Forelimb muscle (tissue), 1 donor: ENCODE measurements at places on chromosomes 5 and 9. TPM values are rescaled to one million over a fixed set of nuclear protein-coding genes. Genes with fewer than 3 reads are reported as not detected.

GRCh38 chr5:65834306-65834705 lies 92.1 kb upstream of the ERBIN start:
- DNase-seq: no peak

GRCh38 chr9:136721339-136722092 lies 9.1 kb downstream of the DIPK1B start:
- DNase-seq: no peak

Gene C9orf152
- polyA plus RNA-seq: 0.06 TPM

GRCh38 chr9:3331801-3332200 lies 194.0 kb downstream of the RFX3 start:
- no peak for DNase-seq

Gene ITK
- polyA plus RNA-seq: 0.10 TPM

DNA sequence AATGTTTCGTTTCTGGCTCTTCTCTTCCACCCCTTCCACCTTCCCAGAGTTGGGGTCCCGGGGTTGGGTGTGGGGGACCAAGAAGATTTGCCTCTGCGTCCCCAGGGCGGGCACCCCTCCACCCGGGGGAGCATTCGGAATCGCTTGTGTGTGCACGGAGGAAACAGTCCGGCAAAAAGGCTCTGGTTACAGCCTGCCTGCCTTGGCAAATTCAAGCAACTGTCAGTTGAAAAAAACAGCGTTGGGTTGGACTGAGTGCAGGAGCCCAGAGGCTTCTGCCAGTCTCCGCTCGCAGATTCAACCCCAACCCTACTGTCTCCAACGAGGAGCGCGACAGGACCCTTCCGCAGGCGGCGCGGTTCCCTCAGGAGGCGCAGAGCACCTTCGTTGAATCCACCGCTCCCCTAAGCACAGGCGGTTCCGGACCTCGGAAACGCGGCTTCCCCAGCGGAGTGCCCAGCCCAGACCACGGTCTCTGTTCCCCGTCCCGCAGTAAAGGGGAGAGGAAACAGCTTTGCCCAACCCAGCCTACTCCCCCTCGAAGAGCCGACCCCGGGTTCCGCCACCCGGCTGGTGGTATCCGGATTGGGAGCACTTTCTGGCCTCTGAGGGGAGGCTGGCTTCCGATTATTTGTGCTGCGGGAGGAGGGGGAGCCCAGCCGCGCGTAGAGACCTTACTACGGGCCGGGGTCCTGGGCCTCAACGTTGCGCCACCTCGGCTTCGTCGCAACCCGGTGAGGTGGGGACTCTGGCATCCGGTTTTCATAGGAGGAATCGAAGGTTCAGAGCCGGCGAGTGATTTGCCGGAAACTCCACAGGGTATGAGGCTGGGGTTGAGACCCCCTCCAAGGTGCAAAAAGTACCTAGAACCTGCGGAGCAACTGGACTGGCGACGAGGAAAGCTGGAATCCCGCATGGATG lies 9.6 kb downstream of the LHX6 start:
- DNase-seq: no peak

DNA sequence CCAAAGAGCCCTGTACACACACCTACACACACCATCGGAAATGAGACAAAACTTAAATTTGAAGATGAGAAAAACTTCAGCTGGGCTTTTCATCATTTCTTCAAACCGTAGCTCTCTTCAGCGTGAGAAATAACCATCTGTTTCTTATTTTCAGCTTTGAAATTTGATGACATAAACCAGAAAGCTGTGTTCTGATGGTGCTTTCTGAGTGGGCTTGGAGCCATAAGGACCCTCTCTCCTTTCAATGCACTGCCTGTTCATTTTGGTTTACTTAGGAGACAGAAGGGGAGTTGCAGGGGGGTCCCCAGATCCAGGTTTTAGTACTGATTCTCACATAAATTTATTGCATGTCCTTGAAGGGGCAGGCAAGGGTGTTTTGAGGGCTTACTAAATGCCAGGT lies 9.5 kb downstream of the FBXO10 start:
- no peak for DNase-seq

- no peak for DNase-seq
These were observed 1.2 kb upstream of the GCNT4 start for GRCh38 chr5:75053304-75054133.

GRCh38 chr9:108956022-108956630 lies 21.9 kb downstream of the ABITRAM start:
- DNase-seq: no peak

DNA sequence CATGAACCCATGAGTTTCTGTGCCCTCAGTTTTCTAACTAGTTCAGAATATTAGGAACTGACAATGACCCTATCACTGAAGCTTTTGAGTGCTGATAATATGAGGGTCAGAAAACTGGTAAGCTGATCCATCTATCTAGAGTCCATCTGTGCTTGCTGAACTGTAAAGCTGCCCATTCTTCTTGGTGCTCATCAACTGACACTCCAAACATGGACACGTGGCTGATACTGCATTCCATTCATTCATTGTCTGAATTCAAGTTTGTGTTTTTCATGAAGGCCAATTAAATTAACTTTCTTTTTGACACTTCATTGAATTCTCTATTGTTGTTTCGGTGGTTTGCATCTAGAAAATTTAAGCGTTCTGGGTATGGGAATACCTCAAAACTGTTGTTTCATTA lies 17.6 kb downstream of the NREP start:
- no peak for DNase-seq

- no peak for DNase-seq
These were observed 11.5 kb upstream of the CLIC3 start for GRCh38 chr9:137007816-137008270.

Gene CDH18
- polyA plus RNA-seq: 6.6 TPM

Gene SOHLH1
- polyA plus RNA-seq: not detected

Gene PRDM12
- not detected for polyA plus RNA-seq

Gene NOXA1
- 2.2 TPM for polyA plus RNA-seq

GRCh38 chr9:119365291-119366027 lies 3.8 kb downstream of the BRINP1 start:
- DNase-seq: no peak

DNA sequence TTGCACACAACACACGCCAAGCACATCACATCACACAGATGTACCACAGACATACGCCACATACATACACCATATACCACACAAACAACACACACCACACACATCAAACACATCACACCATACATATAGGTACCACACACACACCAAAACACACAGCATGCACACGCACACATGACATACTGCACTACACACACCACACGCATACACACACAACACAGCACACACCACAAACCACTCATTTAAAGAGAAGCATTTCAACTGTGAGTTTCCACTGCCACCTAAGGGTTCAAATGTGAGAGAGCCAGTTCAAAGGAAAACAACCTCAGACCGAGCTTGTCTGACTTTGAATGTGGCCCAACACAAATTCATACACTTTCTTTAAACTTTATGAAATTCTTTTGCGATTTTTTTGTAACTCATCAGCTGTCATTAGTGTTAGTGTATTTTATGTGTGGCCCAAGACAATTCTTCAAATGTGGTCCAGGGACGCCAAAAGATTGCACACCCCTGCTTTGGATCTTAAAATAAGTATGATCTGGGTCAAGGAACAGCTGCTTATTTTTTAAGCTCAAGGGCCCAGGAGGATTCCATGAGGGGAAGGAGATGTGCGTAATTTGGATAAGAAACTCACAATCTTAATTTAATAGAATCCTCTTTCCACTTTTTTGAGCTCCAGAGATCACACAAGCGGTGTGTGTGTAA lies 494.6 kb downstream of the GADD45G start:
- DNase-seq: no peak

GRCh38 chr9:92897323-92897722 lies 19.5 kb upstream of the ZNF484 start:
- no peak for DNase-seq

DNA sequence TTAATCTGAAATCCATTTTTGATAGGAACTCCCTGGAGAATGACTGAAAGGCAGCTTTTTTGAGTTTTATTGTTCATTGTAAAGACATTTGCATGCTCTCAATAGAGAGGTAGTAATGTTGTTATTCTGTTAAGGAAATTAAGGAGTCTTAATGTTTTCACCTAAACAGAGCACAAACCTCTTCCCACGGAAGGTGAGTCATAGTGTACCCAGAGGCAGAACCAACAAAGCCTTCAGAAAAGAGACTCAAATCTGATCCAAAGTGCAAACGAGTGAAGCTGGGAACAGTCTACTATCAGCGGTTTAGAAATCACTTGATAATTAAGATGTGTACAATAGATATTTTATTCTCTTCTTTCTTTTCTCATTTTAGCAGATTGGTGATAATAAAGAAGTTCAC lies 470.5 kb downstream of the PLK2 start:
- DNase-seq: no peak

GRCh38 chr9:137485343-137486140 lies 26.4 kb upstream of the NSMF start:
- DNase-seq: no peak

GRCh38 chr5:117266280-117266679 lies 691.7 kb upstream of the SEMA6A start:
- DNase-seq: no peak

DNA sequence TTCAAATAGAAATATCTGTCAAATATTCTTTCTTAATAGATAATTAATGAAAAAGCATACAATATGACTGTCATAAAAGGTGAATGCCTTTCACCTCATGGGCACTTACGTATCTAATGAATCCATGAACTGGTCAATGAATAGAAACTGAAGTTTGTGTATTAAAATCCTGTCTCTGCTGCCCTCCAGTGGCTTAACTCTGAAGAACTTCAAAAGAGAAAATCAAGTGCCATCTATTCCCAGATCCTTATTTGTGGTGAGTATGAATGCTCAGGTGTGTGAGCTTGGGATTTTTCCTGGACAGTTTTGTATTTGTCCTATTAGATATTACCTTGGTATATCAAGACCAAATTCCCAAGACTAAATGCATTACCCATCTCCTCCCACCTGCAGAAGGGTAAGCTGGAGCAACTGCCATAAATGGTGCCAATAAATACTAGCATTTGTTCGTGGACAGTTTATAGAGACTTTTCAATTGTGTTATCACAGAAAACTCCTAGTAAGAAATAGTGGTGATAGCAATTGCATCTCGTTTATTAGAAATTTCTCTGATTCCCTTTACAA lies 44.0 kb upstream of the SVEP1 start:
- DNase-seq: peak; percentile 44

DNA sequence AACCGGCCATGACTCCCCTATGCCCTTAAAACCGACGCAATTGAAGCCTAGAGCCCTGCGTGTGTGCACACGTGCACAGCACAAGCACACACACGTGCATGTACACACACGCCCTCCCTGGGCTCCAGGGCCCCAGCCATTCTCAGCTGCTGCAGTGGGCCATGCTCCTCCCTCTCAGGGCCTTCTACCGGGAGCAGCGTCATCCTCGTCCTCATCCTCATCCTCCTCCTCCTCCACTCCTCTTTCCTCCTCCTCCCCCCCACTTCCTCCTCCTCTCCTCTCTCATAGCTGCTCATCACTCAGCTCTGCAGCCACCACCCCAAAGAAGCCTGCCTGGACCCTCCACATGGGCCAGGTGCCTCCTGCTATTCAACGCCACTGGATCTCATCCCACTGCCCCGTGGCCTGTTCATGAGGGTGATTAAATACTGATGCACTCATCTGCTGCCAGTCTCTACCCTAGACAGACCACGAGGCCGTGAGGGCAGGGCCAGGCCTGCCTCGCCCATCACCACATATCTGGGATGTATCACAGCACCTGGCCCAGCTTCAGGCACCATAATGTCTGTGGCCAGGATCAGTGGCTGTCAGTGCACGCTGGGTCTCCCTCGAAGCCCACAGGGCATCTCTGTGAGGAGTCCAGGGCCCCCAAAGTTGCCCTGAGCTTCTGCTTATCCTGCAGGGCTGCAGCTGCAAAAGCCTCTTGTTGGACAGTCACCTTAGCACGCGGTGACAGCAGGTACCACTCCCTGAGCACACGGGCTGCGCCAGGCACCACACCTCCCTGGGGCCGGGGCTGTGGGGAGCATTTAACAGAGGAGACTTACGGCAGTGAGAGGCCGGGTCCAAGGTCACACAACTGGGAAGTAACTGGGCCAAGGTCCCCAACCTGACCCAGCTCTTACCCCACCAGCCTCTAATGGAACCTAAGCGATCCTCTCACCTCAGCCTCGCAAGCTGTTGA lies 9.8 kb downstream of the FAM78A start:
- DNase-seq: no peak

Gene SLC6A19
- polyA plus RNA-seq: not detected

Gene RNF180
- 1.6 TPM for polyA plus RNA-seq

Gene ASPN
- polyA plus RNA-seq: 282 TPM

Gene LCN15
- polyA plus RNA-seq: 0.49 TPM

DNA sequence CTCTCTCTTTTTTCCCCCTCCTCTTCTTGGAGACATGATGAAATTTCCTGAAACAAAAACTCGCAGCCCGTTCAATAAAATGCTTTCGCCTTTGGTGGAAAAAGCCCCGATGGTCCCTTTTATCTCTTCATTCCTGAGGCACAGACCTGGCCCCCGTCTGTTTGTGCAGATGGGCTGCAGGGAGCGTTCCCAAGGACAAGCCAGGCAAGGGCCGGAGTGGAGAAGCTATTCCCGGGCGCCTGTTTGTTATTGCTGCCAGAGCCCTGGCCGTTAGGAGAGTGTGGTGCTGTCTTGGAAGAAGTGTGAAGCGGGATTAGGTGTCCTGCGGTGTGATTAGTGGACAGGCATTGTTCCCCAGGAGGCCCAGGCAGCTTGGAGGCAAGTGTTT lies 71.9 kb downstream of the SMIM23 start:
- DNase-seq: no peak

DNA sequence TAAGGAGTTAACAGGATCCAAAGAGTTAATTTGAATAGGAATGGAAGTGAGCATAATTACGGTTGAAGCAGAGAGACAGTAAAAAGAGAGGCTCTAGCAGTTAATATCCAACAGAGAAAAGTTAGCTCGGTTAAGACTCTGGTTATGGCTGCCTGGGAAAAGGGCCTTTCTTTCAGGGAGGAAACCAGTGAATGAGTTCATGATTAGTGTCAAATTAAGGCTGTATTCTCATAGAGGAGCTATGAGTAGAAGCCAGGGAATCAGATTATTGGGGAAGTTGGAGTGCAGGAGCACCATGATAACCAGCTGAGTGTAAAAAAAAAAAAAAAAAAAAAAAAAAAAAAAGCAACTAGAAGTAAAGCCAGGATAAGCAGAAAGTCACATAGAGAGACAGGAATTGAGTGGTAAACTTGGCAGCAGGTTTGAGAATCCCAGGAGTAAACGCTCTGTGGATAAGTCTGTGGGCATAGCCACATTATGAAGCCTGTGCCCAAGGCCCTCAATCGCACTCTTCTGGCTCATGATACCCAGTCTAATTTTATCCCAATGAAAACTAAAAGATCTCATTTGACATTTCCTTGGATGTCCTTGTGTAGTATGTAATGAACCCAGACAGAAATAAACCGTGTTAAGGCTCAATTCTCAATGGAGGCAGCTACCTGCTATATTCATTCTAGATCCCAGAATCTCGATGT lies 372.6 kb upstream of the MPDZ start:
- no peak for DNase-seq
